Left ventricle myocardium superior (tissue), 1 donor: ENCODE measurements at places on chromosomes 6 and 20. TPM values are rescaled to one million over a fixed set of nuclear protein-coding genes. Genes with fewer than 3 reads are reported as not detected.

GPX5 gene
- total RNA-seq, result not detected

GRCh38 chr6:169620171-169621130 lies 81.4 kb downstream of the WDR27 start:
- no peak for DNase-seq

ABHD16B gene
- total RNA-seq, result not detected

GRCh38 chr6:5707281-5708045 lies 299.3 kb downstream of the NRN1 start:
- no peak for DNase-seq

CST7 gene
- 0.92 TPM for total RNA-seq

GRCh38 chr6:72080260-72080941 lies 194.1 kb downstream of the RIMS1 start:
- DNase-seq, result no peak

DNA sequence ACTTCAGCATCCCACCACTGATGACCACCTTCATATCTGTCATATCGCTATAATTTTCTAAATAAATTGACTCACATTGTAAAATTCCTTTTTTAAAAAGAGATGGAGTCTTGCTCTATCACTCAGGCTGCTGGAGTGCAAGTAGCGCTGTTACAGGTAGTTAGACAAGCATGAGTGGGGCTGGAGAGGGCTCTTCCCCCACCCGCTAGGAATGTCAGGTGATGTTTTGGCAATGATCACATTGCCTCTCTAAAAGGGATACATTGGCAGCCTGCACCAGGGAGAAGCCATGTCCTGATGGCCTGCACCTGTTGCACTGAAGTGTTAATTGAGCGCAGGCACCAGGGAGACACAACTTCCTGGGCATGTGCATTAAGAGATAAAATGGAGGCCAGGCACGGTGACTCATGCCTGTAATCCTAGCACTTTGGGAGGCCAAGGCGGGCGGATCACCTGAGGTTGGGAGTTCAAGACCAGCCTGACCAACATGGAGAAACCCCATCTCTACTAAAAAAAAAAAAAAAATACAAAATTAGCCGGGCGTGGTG lies 16.9 kb upstream of the SLC22A16 start:
- no peak for DNase-seq

DNA sequence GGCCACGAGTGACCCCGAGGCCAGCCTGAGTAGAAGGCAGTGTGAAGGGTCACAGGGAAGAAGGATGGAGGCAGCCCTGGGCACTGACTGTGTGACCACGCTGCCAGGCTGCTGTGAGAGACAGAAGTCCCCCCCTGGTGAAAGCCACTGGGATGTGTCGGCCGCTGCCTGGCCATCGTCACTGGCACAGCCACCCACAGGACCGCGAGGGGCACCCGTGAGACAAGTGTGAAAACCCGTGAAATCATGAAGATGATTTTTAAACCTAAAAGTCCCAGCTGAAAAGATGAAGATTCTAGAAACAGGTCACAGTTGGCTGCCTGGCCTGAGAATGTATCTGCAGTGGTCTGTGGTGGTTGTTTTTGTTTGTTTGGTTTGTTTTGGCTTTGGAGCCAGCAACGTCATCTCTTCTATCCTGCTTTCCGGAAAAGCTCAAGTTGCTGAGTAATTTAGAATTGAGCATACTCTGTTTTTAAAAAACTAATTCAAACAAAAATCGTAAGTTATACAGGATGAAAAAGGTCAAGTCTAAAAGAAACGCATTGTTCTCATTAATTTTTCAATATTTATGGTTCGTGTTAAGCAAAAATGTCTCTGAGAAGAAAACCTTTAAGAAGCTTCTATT lies 94.7 kb downstream of the HUS1B start:
- DNase-seq, result no peak

MATN4 gene
- not detected for total RNA-seq

CPNE5 gene
- total RNA-seq, result 20.4 TPM

CNKSR3 gene
- total RNA-seq, result 20.6 TPM

GRCh38 chr6:3292431-3293197 lies 33.9 kb downstream of the PSMG4 start:
- DNase-seq, result no peak

RNF144B gene
- 22.2 TPM for total RNA-seq

DNA sequence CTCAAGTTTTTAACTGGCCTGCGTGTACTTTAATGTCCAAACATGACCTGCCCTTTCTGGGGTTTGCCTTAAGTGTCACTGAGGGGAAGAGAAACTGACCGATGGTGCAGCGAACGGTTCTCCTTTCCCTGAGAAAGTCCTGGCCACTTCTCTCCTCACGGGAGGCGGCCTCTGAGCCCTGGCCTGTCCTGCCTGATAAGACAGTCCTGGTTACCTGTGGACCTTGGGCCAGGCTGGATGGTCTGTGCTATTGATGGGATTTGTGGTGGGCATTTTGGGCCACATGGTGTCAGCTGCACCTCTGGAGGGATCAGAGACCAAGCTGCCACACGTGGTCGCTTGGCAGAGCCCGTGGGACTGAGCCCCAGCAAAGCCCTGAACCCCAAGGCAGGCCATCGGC lies 11.6 kb upstream of the NTSR1 start:
- DNase-seq, result peak; percentile 18

SMLR1 gene
- total RNA-seq, result not detected

- no peak for DNase-seq
These were observed 33.2 kb upstream of the MARCKS start for GRCh38 chr6:113823916-113824315.

MYLK2 gene
- total RNA-seq, result 0.10 TPM

KHDC1L gene
- not detected for total RNA-seq

- no peak for DNase-seq
These were observed 667.5 kb downstream of the DOK5 start for GRCh38 chr20:55142932-55143331.

GRCh38 chr6:52953911-52954839 lies 40.9 kb downstream of the GSTA4 start:
- DNase-seq, result no peak

DNA sequence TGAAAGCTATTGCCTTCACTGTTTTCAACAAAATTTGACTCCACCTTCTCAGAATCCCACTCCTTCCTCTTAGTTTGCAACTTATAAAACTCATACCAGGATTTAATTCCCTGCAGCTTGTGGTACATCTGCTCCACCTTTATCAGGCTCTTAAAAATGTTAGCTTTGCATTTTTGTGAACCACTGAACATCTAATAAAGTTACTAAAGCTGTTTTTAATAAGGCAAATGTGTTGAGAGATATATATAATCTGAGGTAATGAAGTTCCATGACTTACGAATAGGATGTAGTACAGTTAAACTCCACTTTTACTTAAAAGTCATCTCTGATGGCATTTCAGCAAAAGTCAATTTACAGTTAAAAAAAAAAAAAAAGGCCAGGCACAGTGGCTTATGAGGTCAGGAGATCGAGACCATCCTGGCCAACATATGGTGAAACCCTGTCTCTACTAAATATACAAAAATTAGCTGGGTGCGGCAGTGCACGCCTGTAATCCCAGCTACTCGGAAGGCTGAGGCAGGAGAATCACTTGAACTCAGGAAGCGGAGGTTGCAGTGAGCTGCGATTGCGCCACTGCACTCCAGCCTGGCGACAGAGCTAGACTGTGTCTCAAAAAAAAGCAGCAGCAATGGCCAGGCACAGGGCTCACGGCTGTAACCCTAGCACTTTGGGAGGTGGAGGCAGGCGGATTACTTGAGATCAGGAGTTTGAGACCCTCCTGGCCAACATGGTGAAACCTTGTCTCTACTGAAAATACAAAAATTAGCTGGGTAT lies 106.2 kb downstream of the KIF13A start:
- peak; percentile 49 for DNase-seq

DNA sequence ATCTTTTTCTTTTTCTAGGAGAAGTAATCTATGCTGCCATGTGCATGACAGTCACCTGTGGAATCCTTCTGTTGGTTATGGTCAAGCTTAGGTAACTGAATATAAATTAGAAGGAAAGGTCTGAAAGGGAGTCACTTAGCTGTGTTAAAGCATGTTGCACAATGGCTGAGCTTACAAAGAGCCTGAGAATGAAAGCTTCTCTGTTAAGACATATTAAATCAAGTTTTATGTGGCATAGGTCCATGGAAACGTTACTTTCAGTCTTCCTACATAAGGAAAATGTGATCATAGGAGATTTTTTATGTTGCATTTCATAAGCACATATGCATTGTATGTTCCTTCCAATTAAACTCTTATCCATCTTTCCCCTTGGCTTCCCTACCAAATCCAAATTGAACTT lies 72.1 kb downstream of the GFRAL start:
- DNase-seq, result no peak

GRCh38 chr6:55775029-55775318 lies 100.4 kb downstream of the BMP5 start:
- no peak for DNase-seq

MMP24 gene
- total RNA-seq, result 0.45 TPM

DNA sequence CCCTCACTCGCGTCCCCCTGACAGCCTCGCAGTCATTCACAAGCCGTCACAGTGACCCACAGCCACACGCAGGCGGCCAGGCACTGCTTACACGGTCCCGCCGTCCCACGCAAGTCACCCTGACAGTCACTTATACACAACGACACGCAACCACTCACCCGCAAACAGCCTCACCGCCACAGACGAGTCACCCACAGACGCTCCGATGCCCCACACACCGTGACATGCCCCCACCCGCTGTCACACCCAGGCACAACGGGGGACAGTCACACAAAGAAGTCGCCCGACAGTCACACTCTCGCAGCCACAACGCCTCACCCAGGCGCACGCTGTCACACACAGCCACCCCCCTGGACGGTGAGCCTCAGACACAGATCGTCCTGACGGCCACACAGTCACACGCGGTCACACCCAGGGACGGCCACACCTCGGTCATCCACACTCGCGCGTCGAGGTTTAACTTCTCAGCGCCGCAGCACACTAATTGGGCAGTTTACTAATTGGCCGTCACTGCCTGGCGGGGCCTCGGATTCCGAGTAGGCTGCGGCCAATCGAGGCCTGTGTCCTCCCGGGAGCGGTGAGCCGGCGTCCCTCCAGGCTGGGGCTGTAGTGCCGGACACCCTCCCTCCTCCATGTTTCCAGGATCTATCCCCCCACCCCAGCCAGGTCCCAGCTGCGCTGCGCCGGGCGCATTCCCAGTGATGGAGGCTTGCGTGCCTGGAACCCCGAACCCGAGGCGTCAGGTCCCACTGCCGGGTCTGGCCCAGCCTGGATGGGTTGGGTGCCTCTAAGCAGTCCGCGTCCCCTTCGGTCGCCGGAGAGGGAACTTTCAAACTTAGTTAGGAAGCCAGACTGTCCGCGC lies 790 bp downstream of the TOX2 start:
- no peak for DNase-seq

GRCh38 chr20:62518911-62519310 lies 43.1 kb upstream of the GATA5 start:
- DNase-seq, result no peak

TREM1 gene
- total RNA-seq, result 0.92 TPM

- DNase-seq, result no peak
These were observed 10.3 kb upstream of the PRSS16 start for GRCh38 chr6:27237089-27237803.

DNA sequence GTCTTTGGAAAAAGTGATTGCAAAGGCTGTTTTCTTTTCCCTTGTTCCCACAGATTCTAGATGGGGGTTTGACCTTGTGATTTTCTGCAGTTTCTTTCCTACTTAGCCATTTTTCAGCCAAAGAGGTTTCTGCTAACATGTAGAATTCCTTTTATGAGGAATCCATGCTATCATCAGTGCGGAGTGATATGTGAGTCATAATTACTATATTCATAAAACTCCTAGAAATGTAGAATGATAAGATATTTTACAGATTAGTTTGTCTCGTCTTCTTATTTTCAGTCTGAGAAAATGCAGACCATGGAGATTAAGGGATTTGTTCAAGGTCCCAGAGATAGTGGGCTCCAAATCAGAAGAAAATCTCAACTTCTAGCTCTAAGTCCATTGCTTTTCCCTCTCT lies 98.6 kb downstream of the KCNQ5 start:
- DNase-seq, result no peak

ZSCAN9 gene
- 10.2 TPM for total RNA-seq

DNA sequence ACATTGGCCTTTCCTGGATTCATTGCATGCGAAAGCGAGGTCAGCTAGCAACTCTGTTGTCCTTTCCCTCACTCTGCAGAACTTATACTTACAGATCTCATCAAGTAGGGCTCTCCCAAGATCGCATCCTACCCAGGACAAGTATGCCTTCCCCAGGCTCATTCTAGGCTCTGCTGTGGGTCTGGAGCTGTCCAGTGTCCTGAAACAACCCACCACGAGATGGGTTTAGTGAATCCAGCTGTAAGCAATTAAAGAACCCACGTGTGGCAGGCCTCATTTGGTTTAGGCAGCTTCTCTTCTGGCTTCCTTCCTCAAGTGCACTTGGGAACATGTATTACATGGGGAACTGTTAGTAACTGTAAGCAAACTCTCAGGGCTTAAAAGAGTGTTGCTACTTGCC lies 406.5 kb upstream of the CHD6 start:
- no peak for DNase-seq

DNA sequence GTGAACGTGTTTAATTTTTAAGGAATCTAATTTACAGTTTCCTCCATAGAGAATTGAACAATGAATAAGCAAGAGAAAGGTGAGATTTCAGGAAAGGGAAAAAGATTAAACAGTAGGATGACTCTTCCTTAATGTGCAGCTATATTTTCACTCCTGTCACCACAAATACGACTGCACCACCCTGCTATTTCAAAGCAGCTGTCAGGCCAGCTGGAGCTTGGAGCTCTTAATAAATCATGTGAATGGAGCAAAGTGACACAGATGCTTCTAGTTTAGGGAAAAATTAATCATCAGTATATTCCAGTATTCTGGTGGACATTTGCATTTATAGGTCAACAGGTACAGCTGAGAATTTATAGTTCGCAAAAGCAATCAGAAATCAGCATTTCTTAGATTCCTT lies 56.5 kb upstream of the PKIB start:
- DNase-seq, result no peak

- DNase-seq, result no peak
These were observed 45.8 kb upstream of the CEP162 start for GRCh38 chr6:84273048-84273809.

- no peak for DNase-seq
These were observed 2.5 kb upstream of the FASTKD5 start for GRCh38 chr20:3162080-3162611.

GRCh38 chr6:104855507-104855906 lies 4.2 kb downstream of the HACE1 start:
- no peak for DNase-seq

PDE7B gene
- total RNA-seq, result 24.5 TPM

DNA sequence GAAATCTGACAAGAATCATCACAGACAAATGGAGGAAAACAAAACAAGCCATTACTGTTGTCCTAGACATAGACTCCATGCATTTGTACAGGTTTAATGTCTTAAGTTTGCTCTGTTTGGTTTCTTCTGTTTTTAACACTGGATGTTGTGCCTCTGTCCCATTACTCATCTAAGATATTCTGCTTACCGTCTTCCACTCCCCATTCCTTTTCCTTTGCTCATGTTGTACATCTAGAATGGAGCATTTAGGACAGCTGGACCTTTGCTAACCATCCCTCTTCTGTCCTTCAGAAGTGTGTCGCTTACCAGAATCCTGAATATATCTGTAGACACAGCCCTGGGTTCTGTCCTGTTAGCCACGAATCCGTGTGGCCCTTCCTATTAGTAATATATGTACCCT lies 35.2 kb downstream of the RAB22A start:
- no peak for DNase-seq

HLA-DMB gene
- total RNA-seq, result 10.6 TPM
